Naive B cell (primary cell): ENCODE measurements at places on chromosomes 2 and 18. TPM values are rescaled to one million over a fixed set of nuclear protein-coding genes. Genes with fewer than 3 reads are reported as not detected.
A peak's percentile ranks its signal among the peaks of the same experiment; 100 is the strongest.

The THSD7B gene
- polyA plus RNA-seq: not detected

The TMEM17 gene
- polyA plus RNA-seq: not detected

The PUS10 gene
- 3.4 TPM for polyA plus RNA-seq

GRCh38 chr2:58594175-58594574 is 353.1 kb upstream of the FANCL start:
- DNase-seq: no peak

- no peak for DNase-seq
Measured at GRCh38 chr18:22559414-22560274, 141.9 kb upstream of the CTAGE1 start.

DNA sequence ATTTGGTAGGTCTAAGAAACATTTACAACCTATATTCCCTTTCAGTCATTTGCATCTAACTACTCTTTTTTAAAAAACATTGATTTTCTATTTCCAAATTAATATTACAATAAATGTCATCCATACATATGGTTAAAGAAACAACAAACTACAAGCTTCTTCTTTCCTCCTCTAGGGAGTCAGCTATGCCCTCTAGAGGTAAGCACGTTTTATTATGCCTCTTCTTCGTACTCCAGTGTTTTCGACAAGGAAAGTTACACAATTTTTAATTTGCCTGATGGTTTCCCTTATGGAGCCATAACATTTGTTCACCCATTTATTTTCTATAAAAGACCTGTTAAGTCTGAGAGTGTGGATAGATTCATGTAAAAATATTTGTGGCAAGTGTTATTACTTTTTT is 183.4 kb upstream of the CDH7 start:
- no peak for DNase-seq

DNA sequence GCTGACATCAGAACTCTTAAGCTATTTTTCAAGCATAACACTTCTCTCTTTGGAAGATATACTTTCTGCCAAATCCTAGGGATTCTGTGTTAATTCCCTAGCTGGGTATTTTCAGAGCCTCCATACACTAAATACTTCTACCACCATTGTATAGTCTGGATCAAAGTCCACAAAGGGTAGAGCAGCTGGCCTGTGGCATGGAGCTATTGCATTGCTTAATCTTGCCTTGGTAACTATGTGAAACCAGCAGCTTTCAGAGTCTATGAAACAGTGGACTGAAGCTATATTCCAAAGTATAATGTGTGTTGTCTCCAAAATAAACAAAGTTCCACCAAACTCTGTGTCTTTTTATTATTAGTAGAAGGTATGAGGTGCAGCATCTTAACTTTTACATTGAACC is 296.9 kb upstream of the CDH19 start:
- no peak for DNase-seq

The RFX8 gene
- polyA plus RNA-seq: not detected

GRCh38 chr18:62399276-62399675 is 74.2 kb downstream of the TNFRSF11A start:
- no peak for DNase-seq

The RAB6C gene
- polyA plus RNA-seq: not detected

DNA sequence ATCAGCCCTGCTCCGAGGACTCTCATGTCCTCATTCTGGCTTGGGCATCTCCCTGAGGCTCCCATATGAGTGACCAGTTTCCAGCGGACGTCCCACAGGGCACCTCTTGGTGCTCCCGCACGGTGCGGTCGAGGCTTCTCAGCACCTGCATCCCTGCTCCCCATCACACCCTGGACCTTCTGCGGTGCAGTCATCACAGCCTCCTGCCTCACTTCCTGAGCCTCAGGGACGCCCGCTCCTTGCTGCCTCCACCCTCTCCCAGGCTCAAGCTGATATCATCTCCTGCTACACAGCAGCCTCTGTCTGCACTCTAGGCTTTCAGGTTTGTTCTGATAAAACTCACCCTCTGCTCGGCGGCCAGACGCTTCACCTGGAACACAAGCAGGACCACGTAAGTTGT is 185.0 kb downstream of the TMEM18 start:
- DNase-seq: no peak

- DNase-seq: no peak
Measured at GRCh38 chr2:83369601-83370418, 1089.3 kb downstream of the SUCLG1 start.

GRCh38 chr2:19026261-19026660 is 332.2 kb downstream of the OSR1 start:
- DNase-seq: no peak

GRCh38 chr2:65062843-65063825 is 6.9 kb downstream of the CEP68 start:
- DNase-seq: no peak

- peak; percentile 60 for DNase-seq
Measured at GRCh38 chr2:143110758-143111428, 18.3 kb upstream of the ARHGAP15 start.
